ENCODE measurements at places on chromosomes 2 and 18. TPM values are rescaled to one million over a fixed set of nuclear protein-coding genes. Genes with fewer than 3 reads are reported as not detected.

Gene HJURP
- total RNA-seq, result 1.5 TPM

Gene SULT1C2
- total RNA-seq, result 0.44 TPM

Gene MAP2
- 12.8 TPM for total RNA-seq

Gene TIA1
- 111 TPM for total RNA-seq

Gene SRSF7
- 151 TPM for total RNA-seq

Gene MBOAT2
- total RNA-seq, result 73.4 TPM

Gene FECH
- total RNA-seq, result 30.5 TPM

Gene CNGA3
- total RNA-seq, result 0.17 TPM
